ENCODE measurements at places on chromosomes 3 and 15.

GRCh38 chr15:31774045-31774444 lies 256.3 kb upstream of the CHRNA7 start:
- no peak for DNase-seq

DNA sequence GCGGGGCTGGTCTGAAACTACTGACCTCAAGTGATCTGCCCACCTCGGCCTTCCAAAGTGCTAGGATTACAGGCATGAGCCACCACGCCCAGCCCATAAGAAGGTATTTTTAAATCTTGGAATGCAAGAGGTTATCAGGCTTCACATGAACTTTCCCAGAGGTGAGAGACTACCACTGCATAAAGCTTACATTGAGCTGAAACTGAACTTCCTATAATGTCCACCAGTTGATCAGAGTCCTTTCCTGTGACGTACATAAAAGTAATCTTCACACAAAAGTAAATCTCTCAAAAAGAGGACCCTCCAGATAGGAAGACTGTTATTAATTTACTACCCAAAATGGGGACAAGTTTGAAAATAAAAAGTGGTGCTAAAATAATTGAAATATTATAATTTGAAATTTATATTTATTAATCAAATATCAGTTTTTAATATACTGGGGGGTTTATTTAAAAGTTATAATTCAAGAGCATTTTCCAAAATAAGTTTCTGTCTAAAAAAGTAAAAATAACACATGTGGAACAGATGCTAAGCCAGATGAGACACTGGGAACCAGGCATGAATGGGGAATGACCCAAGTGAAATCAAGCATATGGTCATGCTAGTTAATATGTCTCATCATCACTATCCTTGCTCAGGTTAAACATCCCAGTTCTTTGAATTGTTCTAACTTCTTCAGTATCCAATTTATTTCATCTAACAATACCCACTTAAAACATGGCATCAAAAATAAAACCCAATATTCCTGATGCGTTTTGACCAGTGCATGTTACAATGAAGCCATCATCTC lies 269.9 kb upstream of the UBE2E2 start:
- DNase-seq, result no peak

DNA sequence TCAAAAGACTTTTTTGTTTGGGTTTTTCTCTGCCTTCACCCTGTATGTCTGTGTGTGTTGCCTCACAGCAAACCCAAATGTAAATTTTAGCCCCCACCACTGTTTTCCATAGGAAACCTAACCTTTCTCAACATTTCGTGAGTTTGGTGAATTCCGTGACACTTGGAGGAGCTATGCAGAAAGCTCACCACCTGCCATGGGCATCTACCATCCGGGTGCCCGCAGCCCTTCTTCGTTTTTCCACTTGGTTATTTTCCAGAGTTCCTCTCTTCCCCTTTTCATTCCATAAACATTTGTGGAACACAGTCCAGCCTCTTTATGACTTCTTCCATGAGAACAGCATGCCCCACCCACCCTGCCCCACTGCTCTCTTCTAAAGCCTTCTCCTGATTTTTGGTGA lies 31.3 kb downstream of the TMEM158 start:
- DNase-seq, result no peak

DNA sequence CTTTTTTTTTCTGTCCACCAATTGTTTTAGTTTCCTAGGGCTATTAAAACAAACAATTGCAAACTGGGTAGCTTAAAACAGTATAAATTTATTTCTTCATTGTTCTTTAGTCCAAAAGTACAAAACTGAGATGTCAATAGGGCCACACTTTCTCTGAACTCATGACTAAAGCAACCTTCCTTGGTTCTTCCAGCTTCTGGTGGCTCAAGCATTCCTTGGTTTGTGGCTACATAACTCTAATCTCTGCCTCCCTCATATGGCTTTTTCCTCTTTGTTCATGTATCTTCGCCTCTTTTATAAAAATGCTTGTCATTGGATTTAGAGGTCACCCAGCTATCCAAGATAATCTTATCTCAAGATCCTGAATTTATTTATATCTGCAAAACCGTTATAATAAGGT lies 914.5 kb upstream of the EPHA6 start:
- no peak for DNase-seq

- no peak for DNase-seq
Measured at GRCh38 chr3:31240874-31241273, 291.9 kb upstream of the STT3B start.

DNA sequence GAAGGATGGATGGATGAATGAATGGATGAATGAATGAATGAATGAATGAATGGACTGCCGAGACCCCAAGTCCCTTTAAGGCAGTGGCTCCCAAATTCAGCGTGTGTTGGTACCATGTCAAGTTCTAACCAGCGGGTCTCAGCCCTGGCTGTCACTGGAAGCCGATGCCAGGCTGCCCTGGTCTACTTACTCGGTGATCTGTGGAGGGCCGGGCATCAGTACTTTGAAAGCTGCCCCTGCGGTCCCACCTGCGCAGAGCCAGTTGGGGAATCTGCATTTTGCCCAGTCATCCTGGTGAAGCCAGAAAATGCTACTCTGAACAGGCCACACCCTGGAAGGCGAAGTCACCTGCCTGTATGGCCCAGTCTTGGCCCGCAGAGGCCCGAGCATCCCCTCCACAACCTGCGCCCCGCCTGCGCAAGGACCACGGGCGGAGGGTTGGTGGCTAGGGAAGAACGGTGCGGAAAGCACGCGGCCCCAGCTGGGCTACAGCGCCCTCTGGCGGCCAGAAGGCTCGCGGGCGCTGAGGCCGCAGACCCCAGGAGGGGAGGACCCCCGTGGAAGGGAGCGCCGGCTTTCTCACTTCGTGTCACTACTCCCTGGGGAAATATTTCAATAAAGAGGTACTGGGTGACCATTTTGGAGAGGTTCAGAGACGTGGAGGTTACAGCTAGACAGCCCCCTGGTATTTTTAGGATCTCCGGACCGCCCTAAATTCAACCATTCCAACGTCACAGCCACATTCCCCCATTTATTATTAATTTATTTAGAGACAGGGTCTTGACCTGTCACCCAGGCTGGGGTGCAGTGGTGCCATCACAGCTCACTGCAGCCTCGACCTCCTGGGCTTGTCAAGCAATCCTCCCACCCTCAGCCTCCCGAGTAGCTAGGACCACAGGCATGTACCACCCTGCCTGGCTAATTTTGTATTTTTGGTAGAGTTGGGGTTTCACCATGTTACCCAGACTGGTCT lies 34.9 kb downstream of the PRKCD start:
- no peak for DNase-seq
